ENCODE measurements at places on chromosomes 7 and 10.

- no peak for DNase-seq
Measured at GRCh38 chr10:110504111-110504735, 6.5 kb downstream of the DUSP5 start.

GRCh38 chr10:4450981-4451908, 374.8 kb upstream of the AKR1E2 start:
- DNase-seq: no peak

DNA sequence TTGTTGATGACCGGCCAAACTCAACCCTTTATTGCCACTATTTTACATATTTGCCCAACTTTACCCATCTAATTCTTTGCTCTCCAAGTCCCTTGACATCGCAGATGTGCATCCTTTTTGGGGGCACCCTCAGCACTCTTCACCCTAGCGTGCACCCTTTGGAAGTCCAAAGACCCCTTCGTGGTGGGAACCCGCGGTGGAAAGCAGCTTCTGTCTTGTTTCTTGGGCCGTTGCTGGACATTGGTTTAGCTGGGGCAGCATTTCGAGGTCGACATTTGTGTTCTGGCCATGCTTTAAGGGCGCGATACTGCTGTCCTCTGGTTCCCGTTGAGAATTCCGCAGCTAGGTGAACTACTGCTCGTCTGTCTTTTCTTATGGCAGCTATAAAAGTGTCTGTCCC, 326 bp upstream of the PAPOLB start:
- no peak for DNase-seq

DNA sequence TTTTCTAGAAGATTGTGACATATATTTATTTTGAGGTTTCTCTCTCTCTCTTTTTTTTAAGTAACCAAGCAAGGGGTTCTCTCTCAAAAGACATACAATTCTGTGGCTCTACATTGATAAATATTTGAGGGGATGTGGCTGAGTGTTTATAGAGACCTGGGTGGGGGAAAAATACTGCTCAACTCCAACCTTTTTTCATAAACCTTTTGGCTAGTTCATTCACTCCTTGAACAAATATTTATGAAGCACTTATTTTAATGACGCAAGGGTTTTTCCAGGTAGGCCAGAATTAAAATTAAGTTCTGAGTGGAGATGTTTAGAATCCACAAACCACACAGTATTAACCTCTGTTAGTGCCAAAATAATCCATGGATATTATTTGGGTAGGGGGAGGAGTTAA, 100.2 kb downstream of the PTPRE start:
- no peak for DNase-seq

GRCh38 chr7:146773506-146773905, 656.9 kb downstream of the CNTNAP2 start:
- DNase-seq: no peak
